Left ventricle myocardium inferior (tissue), 1 donor: ENCODE measurements at places on chromosomes 2 and 18. TPM values are rescaled to one million over a fixed set of nuclear protein-coding genes. Genes with fewer than 3 reads are reported as not detected.
A peak's percentile ranks its signal among the peaks of the same experiment; 100 is the strongest.

The SKA1 gene
- total RNA-seq, result 0.44 TPM

The STPG4 gene
- not detected for total RNA-seq

The TTLL4 gene
- 6.2 TPM for total RNA-seq

The CXCR4 gene
- total RNA-seq, result 3.2 TPM

The HTR2B gene
- 1.5 TPM for total RNA-seq

The TRIM54 gene
- 285 TPM for total RNA-seq

The UGT1A10 gene
- not detected for total RNA-seq

The RGPD3 gene
- not detected for total RNA-seq

The CPO gene
- 0.25 TPM for total RNA-seq

The APCDD1 gene
- total RNA-seq, result 38.0 TPM

The BOLL gene
- not detected for total RNA-seq

The COL6A3 gene
- 57.1 TPM for total RNA-seq

The IL1R1 gene
- total RNA-seq, result 22.6 TPM

The HOXD9 gene
- total RNA-seq, result 0.16 TPM

The C2orf66 gene
- not detected for total RNA-seq

DNA sequence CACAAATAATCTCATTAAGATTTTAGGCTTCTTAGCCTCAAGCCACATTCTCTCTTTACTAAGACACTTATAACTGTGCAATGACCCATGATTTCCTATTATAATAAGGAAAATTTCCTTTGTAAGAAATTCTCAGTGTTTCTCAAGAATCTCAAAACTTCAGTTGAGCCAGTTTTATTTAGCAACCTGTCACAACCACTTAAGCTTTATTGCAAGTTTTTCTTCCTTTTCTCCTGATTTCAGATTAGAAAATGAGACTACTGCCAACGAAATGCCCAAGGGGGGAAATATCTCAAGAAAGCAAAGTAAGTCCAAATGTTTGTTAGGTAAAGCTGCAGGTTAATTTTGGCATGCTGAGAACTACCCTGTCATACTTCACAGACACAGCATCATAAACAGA lies 178.5 kb downstream of the THADA start:
- DNase-seq, result no peak

DNA sequence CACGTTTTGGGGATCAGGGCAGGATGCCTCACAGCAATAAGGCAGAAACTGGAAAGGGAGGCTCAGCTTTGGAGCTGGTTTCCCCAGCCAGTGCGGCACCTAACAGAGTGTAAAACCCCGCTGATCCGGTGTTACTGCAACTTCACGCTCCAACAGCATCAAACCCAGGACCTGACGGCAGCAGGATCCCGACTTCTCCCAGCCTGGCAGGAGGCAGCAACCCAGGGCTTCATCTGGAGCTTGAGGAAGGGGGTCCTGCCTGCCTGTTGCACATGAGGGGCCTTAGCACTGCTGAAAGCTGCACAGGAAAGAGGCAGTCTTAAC lies 209.8 kb downstream of the MGAT5 start:
- DNase-seq, result no peak

GRCh38 chr2:219001577-219002394 lies 8.6 kb upstream of the CRYBA2 start:
- DNase-seq, result no peak

DNA sequence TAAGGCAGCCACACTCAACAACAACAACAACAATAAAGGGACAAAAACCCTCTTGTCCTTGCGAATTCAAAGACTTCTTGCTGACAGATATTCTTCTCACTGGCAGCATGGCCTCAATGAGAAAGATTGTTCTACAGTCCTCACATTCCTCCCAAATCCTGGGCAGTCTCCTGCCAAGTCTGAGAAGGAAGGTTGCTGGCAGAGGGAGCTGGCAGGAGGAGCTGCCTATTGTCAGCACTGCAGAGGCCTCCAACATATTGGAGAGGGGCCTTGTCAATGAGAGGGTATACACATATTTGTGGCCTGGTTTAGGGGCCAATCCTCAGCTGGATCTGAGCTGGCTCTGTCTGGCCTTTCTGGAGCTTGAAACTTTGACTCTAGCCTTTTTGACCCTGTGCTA lies 63.5 kb downstream of the LAMA3 start:
- DNase-seq, result no peak

GRCh38 chr2:139374296-139374850 lies 594.2 kb upstream of the NXPH2 start:
- no peak for DNase-seq

- DNase-seq, result no peak
These were observed 400.3 kb downstream of the MTX2 start for GRCh38 chr2:176669398-176670174.

- DNase-seq, result no peak
These were observed at the start of gene PAX8 for GRCh38 chr2:113278742-113279139. Gene PAX8, minus strand, starts transcription at chr2:113278921. Its CDS starts 527 bp downstream, at chr2:113278394.

DNA sequence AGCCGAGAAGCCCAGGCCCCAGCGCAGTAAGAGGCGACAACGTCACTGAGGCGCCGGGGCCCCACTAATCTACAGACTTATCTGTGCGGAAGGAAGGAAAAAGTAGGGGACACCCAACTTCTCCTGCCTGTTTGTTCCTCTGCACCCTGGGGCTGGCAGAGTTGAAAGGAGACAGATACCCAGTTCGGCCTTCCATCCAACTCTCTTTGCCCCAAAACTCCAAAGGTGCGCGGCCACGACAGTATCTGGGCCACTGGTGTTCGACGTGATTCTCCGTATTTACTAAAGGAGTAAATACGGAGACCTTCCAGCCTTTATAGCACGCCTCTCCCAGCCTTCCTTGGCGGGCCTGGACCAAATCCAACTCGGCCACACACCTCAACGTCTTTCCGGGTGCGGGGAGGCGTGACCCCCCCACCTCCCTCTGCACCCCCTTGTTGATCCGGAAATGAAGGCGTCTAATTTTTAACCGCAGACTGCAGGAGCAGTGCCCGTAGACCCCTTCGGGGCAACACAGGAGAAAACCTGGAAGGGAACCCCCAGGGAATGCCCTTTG lies 1.6 kb downstream of the SMAD7 start:
- DNase-seq, result no peak

- DNase-seq, result no peak
These were observed 743.3 kb downstream of the SLC4A3 start for GRCh38 chr2:220370764-220371163.

GRCh38 chr2:154470376-154470775 lies 228.1 kb upstream of the KCNJ3 start:
- DNase-seq, result no peak

DNA sequence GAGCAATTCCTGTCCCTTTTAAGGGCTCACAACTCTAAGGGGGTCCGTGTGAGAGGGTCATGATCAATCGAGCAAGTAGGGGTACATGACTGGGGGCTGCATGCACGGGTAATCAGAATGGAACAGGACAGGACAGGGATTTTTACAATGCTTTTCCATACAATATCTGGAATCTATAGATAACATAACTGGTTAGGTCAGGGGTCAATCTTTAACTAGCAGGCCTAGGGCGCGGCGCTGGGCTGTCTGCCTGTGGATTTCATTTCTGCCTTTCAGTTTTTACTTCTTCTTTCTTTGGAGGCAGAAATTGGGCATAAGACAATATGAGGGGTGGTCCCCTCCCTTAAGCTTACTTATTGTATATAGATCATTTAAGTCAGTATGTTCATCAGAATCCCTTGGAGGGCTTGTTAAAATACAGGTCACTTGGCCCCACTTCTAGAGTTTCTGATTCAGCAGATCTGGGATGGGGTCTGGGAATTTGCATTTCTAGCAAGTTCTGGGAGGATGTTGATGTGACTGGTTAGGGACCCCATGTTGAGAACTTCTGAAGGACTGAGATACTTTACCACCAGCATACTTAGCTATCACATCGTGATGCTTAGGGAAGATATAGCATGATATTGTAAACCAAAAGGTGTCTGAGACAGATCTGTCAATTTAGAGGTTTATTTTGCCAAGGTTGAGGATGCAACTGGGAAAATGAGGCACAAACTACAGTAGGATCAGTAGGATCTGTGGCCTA lies 2.8 kb upstream of the INPP4A start:
- DNase-seq, result no peak

- no peak for DNase-seq
These were observed 39.2 kb downstream of the NDC80 start for GRCh38 chr18:2610549-2610948.

DNA sequence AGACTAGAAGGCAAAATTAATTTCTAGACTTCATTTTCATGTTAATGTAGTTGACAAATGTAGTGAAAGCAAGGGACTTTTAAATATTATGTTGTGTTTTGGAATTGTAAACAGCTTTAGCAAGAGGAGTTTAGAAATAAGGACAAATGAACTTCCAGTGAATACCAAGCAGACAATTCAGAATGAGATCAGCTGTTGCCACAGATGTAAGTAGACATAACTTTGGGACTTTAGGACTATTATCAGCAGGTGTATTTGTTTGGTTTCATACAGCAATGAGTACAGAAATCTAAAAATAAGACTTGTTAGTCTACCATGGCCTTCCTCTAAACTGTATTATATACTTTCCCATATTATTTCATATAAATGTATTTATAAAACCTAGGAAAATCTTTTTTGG lies 34.2 kb upstream of the CCNT2 start:
- DNase-seq, result no peak

- DNase-seq, result no peak
These were observed 9.3 kb downstream of the OTX1 start for GRCh38 chr2:63059793-63060471.

GRCh38 chr18:79947881-79948610 lies 3.4 kb downstream of the SLC66A2 start:
- DNase-seq, result no peak

- DNase-seq, result no peak
These were observed 62.5 kb downstream of the NUP35 start for GRCh38 chr2:183186766-183187165.

DNA sequence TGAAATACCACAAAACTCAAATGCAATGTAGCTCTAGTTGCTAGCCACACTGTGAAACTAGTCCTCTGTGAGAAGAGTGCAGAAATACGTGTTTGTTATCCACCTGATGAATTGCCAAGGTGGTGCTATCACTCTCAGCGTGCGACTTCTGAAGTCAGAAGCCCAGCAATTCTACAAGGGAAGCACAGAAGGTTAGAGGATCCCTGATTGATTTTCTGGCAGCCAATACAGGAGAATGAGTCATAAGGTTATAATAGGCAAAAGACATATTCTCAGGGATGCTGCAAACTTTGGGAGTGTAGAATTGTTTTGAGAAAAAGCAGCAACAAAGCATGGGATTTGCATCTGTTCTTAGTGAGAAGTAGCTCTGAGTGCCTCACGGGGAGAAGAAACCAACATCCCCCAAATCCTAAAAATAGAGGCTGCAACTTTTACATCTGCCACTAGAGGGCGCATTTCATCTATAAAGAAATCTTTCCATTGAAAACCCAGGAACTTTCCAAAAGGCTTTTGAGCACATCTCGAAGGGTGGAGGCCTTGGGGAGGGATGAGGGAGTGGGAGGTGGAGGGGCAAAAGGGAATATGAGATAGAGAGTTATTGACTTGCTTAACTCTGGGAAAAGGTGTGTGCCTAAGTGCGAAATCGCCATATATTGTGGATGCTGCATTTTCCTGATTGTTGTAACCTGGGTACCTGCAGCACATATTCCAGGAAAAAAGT lies 78.0 kb downstream of the TMEM182 start:
- DNase-seq, result no peak

GRCh38 chr2:108918156-108918874 lies 70.7 kb downstream of the EDAR start:
- no peak for DNase-seq

DNA sequence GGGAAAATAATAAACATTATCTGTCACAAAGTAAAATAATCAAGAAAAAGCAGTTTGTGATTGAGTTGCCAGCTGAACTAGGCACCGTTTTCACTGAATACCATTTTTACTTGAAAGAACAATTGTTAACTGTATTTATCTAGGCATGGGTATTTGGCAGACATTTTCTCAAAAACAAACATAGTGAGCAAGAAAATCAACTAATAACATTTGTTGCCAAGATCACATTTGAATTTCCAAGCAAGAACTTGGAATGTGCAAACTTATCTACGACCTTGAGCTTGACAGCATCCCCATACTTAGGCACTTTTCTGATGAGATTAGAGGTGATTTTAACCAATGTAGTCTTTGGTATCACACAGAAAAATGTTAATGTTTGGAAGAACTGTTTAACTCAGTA lies 16.7 kb downstream of the SS18 start:
- no peak for DNase-seq

- no peak for DNase-seq
These were observed 40.8 kb downstream of the GTF3C3 start for GRCh38 chr2:196758474-196759377.

DNA sequence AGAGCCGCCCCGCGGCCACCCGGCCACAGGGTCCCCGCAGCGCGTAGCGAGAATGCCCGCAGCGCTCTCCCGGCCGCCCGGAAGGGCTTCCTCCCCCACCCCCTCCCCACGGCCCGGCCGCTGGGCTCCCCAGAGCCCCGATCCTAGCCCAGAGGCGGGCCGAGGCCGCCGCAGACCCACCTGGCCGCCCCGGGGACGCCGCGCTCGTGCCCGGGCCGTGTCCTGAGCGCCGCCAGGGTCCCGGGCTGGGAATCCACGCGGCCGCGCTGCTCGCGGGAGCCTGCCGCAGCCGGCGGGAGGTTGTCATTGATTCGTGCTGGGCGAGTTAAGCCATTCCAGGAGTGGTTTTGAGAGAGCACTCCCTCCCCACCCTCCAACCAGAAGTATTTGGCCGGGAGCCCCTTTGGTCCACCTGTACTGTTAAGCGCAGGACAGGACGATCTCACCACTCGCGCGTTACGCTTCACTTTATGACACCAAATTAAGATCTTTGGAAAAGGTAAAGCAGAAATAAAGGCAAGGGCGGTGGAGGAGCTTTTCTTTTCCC lies 206.4 kb upstream of the SMAD2 start:
- DNase-seq, result no peak

GRCh38 chr18:57373017-57373416 lies 20.7 kb downstream of the ST8SIA3 start:
- no peak for DNase-seq

GRCh38 chr2:122261911-122262310 lies 506.5 kb downstream of the TSN start:
- DNase-seq, result no peak

DNA sequence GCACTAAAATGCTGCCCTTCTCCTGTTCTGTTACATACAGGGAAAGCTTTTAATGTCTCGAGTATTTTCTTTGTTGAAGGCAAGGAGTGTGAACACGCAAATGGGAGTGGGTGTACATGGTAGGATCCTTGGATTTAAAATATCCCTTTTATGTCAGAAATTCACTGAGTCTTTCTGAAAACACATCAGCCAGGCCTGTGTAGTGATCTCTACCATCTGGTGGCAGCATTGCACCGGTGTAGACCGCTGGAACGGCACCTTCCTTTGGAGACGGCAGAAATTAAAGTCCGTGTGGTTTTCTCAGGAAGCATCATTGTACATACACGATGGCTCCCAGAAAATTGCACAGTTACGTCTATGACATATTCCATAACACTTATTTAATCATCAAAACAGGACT lies 515.8 kb downstream of the GALR1 start:
- DNase-seq, result no peak

- DNase-seq, result peak; percentile 80
These were observed 360.1 kb downstream of the LPIN1 start for GRCh38 chr2:12106440-12107080.

GRCh38 chr2:57443973-57444521 lies 602.6 kb upstream of the VRK2 start:
- DNase-seq, result no peak

GRCh38 chr2:232983669-232984140 lies 29.4 kb downstream of the NGEF start:
- no peak for DNase-seq
